ENCODE measurements at places on chromosomes 6 and 20. TPM values are rescaled to one million over a fixed set of nuclear protein-coding genes. Genes with fewer than 3 reads are reported as not detected.

Gene OR12D3
- not detected for total RNA-seq

Gene PHF3
- 47.2 TPM for total RNA-seq

Gene RPS6KA2
- 109 TPM for total RNA-seq

Gene GABRR1
- total RNA-seq, result not detected

Gene RAB32
- 111 TPM for total RNA-seq

Gene TFAP2D
- not detected for total RNA-seq

Gene RAB44
- total RNA-seq, result under 0.01 TPM

Gene MRPL14
- total RNA-seq, result 100.0 TPM

Gene TDP2
- 46.0 TPM for total RNA-seq

Gene DEFB115
- not detected for total RNA-seq

Gene BEND6
- 12.8 TPM for total RNA-seq

Gene GSTA4
- 37.3 TPM for total RNA-seq

Gene MLIP
- total RNA-seq, result not detected

Gene PI16
- total RNA-seq, result 0.43 TPM

Gene APMAP
- 125 TPM for total RNA-seq

Gene ADGRB3
- 0.43 TPM for total RNA-seq

Gene SLC22A2
- total RNA-seq, result not detected

Gene LY86
- not detected for total RNA-seq

Data from smooth muscle cell of bladder (primary cell).